ENCODE measurements at places on chromosomes 2 and 18.
A peak's percentile ranks its signal among the peaks of the same experiment; 100 is the strongest.

GRCh38 chr2:86518481-86518880 is 44.8 kb downstream of the CHMP3 start:
- peak; percentile 11 for DNase-seq

- peak; percentile 5 for DNase-seq
Observed at GRCh38 chr2:110678457-110679336, 834 bp upstream of the BUB1 start.

DNA sequence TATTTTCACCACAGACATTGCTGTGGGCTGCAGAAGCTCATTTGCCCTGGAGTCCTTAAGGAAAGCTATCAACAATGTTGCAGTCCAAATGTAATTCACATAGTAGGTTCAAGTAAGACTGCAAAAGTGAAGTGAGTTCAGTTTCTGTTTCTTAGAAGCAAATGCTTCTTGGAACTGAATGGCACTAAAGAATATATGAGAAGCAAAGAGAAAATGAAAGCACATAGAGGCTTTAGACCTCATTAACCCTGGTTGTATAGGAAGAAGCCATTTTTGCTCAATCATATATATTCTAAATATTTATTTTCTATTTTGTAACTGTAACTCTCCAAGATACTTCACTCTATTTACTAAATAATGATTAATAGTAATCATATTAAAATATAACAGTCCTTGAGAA is 292.0 kb downstream of the ZNF804A start:
- DNase-seq: no peak

GRCh38 chr18:56168049-56168781 is 470.2 kb downstream of the TXNL1 start:
- DNase-seq: no peak

DNA sequence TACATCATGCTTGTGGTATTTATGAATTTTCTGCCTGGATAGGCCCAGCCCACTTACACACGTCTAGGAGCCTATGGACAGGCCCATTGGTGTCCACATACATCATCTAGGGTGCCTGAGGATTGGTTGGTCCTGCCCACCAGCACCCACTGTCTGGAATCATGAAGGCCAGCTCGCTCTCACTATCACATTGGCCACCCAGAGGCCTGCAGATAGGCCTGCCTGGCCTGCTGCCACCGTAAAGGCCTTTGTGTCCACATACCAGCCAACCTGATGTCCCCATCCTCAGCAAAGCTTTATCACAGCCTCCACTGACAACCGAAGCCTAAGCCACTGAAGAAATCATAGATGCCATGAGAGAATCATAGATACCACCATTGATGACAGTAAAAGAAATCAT is 40.2 kb downstream of the METTL21A start:
- no peak for DNase-seq

GRCh38 chr2:128491692-128492244 is 173.1 kb upstream of the HS6ST1 start:
- DNase-seq: no peak

DNA sequence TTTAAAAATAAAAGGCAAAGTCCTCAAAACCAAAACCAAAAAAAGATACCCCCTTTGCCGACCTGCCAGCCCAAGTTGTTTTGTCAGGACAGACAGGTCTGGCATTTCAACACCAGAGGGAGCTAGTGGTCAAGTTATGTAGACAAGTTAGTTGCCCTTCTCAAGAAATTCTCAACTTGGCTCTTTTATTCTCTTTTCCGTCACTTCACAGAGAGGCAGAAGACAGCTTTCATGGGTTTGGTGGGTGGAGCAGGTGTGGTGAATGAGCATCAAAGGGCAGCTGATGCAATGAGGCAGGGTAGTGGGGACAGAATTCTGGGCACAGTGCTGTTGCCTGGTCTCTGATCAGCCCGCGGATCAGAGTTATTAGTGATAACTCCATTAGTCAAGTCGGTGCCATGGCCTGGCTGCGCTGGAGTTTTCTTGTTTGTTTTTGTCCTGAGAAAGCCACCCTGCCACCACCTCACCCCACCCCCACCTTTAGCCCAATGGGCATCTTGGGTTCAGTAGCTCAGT is 303.7 kb upstream of the EPAS1 start:
- DNase-seq: peak; percentile 43

DNA sequence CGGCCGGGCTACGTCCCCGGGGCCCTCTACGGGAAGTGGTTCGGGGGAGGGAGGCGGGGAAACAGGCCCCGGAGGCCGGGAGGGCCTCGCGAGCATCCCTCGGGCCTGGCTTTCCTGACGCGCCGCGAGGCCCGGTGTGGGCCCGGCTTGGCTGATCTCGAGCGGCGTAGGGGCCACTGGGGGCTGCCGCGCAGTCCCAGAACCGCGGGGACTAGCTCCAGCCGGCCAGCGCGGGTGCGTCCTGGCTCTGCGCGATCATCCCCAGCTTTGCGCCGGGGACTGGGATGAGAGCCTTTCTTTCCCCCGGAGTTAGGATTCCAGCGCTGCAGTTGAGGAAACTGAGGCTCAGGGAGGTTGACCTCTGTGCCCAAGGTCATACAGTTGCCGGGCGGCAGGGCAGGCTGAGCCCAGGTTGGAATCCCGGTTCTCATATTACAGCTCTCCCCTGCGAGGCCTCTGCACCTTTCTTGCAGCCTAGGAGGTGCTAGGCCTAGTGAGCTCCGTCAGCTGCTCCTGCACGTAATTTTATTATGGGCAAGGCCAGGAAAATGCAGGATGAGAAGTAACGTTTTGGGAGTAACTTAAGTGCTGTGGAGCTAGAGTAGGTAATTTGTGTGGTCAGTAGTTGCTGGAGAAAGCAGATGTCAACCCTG is 501 bp downstream of the LPIN1 start:
- no peak for DNase-seq

- DNase-seq: no peak
Observed at GRCh38 chr2:160384791-160385190, 108.8 kb downstream of the RBMS1 start.

- no peak for DNase-seq
Observed at GRCh38 chr2:226661789-226662545, 137.7 kb downstream of the IRS1 start.

GRCh38 chr2:142617461-142617860 is 260.0 kb upstream of the KYNU start:
- DNase-seq: no peak

DNA sequence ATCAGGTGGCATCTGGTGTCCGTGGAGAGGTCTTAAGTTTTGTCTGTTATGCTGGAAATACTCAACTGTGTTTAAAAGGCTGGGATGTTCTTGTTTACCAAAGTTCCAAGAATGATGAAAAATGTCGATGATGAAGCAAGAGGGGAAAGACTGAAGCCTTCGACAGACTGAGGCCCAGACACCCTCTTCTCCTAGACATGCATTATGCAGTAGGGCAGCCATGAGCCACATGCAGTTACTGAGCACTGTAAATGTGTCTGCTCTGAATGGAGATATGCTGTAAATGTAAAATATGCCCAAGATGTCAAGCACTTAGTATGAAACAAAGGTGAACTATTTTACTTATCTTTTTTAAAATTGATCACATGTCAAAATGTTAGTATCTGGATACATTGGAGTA is 163.1 kb downstream of the GALNT14 start:
- DNase-seq: no peak

- no peak for DNase-seq
Observed at GRCh38 chr2:190714958-190715357, 66.1 kb downstream of the NAB1 start.

Measured in activated CD4-positive, alpha-beta T cell treated with anti-CD3 and anti-CD28 coated beads, Interleukin-2, amount 50 U/mL, for 4 hours (primary cell).